ENCODE measurements at places on chromosomes 12 and 14. TPM values are rescaled to one million over a fixed set of nuclear protein-coding genes. Genes with fewer than 3 reads are reported as not detected.

GRCh38 chr14:63659726-63660125 is 18.1 kb upstream of the WDR89 start:
- H3K27me3 ChIP-seq, result no peaks in the 10 kb centered on the region
- H3K27ac ChIP-seq, result no peak overlapping the region
- H3K4me1 ChIP-seq, result peaks cover 5% of the 10 kb centered on the region
- DNase-seq, result no peak
- peaks cover 10% of the 10 kb centered on the region for H3K36me3 ChIP-seq
- no peak overlapping the region for H3K4me3 ChIP-seq

- no peaks in the 10 kb centered on the region for H3K27me3 ChIP-seq
- H3K36me3 ChIP-seq, result no peaks in the 10 kb centered on the region
- H3K4me1 ChIP-seq, result peaks cover 7% of the 10 kb centered on the region
- no peak overlapping the region for H3K4me3 ChIP-seq
- DNase-seq, result no peak
- no peak overlapping the region for H3K27ac ChIP-seq
These were observed 9.3 kb downstream of the ST8SIA1 start for GRCh38 chr12:22325218-22325617.

DNA sequence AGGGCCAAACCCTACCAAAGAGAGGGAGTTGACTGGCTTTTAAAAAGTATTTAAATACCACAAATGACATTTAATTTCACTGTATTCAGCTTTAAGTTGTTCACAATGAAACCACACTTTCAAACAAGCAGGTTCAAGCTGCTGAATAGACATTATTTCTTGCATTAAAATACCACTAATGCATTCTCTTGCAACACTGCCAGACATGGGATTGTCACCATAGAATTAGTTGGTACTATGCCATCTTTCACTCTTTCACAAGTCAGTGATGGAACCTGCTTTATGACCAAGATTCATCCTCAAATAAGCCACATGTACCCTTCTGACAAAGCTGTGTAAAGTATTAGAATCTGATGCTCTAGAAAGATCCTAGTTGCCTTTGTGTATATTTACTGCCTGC is 239.4 kb downstream of the PAWR start:
- H3K4me1 ChIP-seq, result peaks cover 38% of the 10 kb centered on the region
- H3K27me3 ChIP-seq, result no peaks in the 10 kb centered on the region
- H3K27ac ChIP-seq, result peak overlapping the region; percentile 94
- no peaks in the 10 kb centered on the region for H3K36me3 ChIP-seq
- H3K4me3 ChIP-seq, result no peak overlapping the region
- DNase-seq, result peak; percentile 21

The PSMD9 gene
- total RNA-seq, result 105 TPM

DNA sequence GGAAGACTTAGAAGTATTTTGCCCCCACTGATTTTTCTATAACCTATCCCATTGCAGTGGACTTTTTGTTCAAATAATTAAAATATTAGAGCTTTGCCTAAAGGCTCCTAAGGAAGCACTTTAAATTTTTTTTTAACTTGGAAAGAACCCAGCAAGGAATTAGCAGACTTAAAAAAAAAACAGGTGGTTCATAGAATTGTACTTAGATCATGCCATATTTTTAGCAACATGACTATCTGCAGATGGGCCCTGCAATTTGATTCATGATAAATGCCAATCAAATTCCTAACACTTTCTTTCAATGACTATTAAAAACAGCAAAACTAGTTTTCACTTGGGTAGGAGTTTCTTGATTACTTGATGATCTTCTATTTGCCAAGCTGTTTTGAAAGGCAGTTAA is 11.5 kb downstream of the ADAMTS20 start:
- H3K36me3 ChIP-seq, result no peaks in the 10 kb centered on the region
- H3K27ac ChIP-seq, result no peak overlapping the region
- no peaks in the 10 kb centered on the region for H3K4me1 ChIP-seq
- peaks cover 44% of the 10 kb centered on the region for H3K27me3 ChIP-seq

GRCh38 chr12:124679533-124680371 is 112.3 kb upstream of the NCOR2 start:
- no peaks in the 10 kb centered on the region for H3K36me3 ChIP-seq
- H3K4me3 ChIP-seq, result no peak overlapping the region
- no peak for DNase-seq
- H3K4me1 ChIP-seq, result peaks cover 32% of the 10 kb centered on the region
- no peak overlapping the region for H3K27ac ChIP-seq

DNA sequence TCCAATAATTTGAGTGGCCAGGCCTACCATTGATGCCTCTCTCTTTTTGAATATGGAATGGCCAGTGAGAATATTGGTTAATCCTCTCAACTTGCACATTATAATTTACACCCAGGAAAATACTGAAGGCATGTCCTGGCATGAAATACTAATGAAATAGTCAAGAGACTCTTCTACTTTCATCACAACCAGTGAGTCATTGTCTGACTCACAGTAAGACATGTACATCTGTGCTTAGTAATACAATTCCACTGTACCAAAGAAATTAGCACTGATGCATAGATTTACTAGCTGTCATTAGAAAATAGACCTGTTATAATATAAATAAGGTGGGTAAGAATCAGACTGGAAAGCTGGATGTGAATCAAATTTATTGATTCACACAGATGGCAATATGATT is 31.6 kb downstream of the KCNC2 start:
- peak overlapping the region; percentile 87 for H3K27ac ChIP-seq
- H3K4me1 ChIP-seq, result peaks cover 18% of the 10 kb centered on the region
- H3K36me3 ChIP-seq, result no peaks in the 10 kb centered on the region
- H3K27me3 ChIP-seq, result no peaks in the 10 kb centered on the region
- peak; percentile 97 for DNase-seq

The ESPL1 gene
- 12.1 TPM for total RNA-seq

DNA sequence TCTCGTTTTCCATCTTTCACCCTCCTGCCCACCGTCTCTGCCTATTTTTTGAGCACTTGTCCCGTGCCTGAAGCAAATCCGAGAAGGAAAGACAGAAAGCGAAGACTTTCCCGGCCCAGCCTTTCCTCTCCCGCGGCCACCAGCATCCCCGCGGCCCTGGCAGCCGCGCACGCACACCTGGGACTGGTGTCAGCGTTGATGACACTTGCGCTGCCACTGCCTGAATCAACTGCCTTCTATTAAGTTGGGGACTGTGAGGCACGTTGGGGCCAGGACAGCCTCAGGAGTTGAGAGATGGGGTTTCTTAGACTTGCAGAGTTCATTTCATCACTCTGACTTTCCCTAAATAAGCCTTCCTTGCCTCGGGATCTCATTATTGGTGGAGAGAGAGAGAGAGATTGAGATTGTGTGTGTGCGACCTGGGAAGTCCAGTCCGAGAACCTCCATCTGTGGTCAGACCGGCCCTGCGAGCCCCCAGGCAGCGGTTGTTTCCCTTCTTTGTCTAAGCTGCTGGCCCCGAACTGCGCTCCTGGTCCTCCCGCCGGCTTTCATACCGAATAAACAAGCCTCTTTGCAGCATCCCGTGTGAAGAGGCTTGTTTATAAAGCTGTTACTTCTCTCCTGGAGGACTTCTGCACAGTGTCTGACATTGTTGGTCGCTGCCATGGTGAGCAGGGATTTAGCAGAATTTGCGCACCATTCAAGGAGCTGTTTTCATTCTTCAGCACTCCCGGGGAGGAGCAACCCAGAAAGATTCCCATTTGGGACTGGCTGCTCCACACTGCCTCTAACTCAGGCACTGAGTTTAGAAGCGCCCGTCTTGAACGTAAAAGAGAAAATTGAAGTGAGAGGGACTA is 1.5 kb downstream of the PDZRN4 start:
- DNase-seq, result no peak
- H3K27me3 ChIP-seq, result peaks cover 39% of the 10 kb centered on the region
- no peaks in the 10 kb centered on the region for H3K4me1 ChIP-seq
- H3K36me3 ChIP-seq, result no peaks in the 10 kb centered on the region

- H3K4me1 ChIP-seq, result peaks cover 5% of the 10 kb centered on the region
- peak; percentile 73 for DNase-seq
These were observed 53.7 kb downstream of the APAF1 start for GRCh38 chr12:98698603-98699463.

The NFATC4 gene
- total RNA-seq, result 0.23 TPM

The CARMIL3 gene
- total RNA-seq, result 0.20 TPM

DNA sequence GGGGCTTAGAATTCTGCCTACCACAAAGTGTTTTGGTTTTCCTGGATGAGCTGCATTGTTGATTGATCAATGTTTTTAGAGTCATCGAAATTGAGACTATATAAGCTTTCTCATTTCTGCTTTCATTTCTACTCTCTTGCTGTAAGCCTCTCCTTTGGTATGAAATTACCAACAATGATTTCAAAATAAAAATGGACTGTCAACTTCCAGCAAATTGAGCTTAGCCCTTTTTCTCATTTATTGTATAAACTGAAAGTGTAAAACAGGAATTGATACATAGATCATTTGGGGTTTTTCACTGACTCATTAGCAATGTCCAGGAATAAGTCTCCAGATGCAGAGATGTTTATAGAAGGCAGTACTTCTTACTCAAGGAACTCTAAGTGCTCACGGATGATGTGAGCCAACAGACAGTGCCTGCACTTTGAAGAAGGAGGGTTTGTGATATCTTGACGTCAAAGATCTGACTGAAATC is 20.0 kb upstream of the PCNX1 start:
- peak overlapping the region; percentile 0 for H3K27ac ChIP-seq
- DNase-seq, result peak; percentile 31
- H3K4me3 ChIP-seq, result no peak overlapping the region

DNA sequence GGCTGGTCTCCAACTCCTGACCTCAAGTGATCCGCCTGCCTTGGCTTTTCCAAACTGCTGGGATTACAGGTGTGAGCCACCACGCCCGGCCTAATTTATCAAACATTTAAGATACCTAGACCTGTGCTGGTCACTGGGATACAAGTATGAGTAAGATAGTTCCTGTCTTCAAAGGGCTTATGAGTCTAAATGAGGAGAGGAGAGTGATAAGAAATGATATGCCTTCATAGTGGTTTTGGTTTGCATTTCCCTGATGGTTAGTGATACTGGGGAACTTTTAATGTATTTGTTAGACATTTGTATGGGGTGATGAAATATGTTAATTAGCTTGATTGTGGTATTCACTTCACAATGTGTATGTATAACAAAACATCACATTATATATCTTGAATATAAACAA is 21.2 kb downstream of the TMED10 start:
- no peak overlapping the region for H3K4me3 ChIP-seq
- peaks cover 40% of the 10 kb centered on the region for H3K4me1 ChIP-seq
- H3K27ac ChIP-seq, result peak overlapping the region; percentile 83
- no peak for DNase-seq
- H3K36me3 ChIP-seq, result peaks cover 34% of the 10 kb centered on the region

The BDKRB2 gene
- total RNA-seq, result 1.4 TPM

The ADAMTS20 gene
- total RNA-seq, result not detected

The RDH5 gene
- total RNA-seq, result 3.9 TPM

GRCh38 chr12:51548241-51548640 is 42.8 kb upstream of the SCN8A start:
- no peaks in the 10 kb centered on the region for H3K36me3 ChIP-seq
- H3K27me3 ChIP-seq, result peaks cover 77% of the 10 kb centered on the region
- no peak overlapping the region for H3K27ac ChIP-seq
- no peak for DNase-seq
- H3K4me1 ChIP-seq, result no peaks in the 10 kb centered on the region

- peaks cover 65% of the 10 kb centered on the region for H3K36me3 ChIP-seq
- no peaks in the 10 kb centered on the region for H3K4me1 ChIP-seq
- H3K27me3 ChIP-seq, result no peaks in the 10 kb centered on the region
- no peak overlapping the region for H3K27ac ChIP-seq
These were observed 26.2 kb upstream of the PLEKHD1 start for GRCh38 chr14:69458350-69458749.

DNA sequence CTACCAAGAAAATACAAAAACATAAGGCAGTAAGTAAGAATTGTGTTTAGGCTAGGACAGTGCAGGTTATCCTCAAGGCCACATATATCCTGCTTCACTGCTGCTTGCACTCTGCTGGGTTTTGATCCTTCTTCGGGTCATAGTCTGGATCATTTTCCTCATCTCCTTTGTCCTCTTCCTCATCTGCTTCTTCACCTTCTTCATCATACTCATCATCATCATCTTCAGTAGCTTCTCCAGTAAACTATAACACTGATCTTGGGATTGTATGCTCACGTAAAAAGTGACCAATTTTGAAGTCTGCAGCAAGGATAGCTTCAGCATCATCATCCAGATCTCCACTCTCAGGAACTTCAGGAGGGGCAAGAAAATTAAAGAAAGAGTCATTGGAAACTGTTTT is 29.4 kb downstream of the YARS2 start:
- no peak overlapping the region for H3K4me3 ChIP-seq
- DNase-seq, result no peak
- H3K27ac ChIP-seq, result no peak overlapping the region
- H3K36me3 ChIP-seq, result peaks cover 78% of the 10 kb centered on the region
- no peaks in the 10 kb centered on the region for H3K4me1 ChIP-seq

- H3K4me3 ChIP-seq, result no peak overlapping the region
- H3K36me3 ChIP-seq, result peaks cover 6% of the 10 kb centered on the region
- no peaks in the 10 kb centered on the region for H3K27me3 ChIP-seq
- DNase-seq, result no peak
These were observed 21.7 kb downstream of the BICDL1 start for GRCh38 chr12:120010661-120011230.

DNA sequence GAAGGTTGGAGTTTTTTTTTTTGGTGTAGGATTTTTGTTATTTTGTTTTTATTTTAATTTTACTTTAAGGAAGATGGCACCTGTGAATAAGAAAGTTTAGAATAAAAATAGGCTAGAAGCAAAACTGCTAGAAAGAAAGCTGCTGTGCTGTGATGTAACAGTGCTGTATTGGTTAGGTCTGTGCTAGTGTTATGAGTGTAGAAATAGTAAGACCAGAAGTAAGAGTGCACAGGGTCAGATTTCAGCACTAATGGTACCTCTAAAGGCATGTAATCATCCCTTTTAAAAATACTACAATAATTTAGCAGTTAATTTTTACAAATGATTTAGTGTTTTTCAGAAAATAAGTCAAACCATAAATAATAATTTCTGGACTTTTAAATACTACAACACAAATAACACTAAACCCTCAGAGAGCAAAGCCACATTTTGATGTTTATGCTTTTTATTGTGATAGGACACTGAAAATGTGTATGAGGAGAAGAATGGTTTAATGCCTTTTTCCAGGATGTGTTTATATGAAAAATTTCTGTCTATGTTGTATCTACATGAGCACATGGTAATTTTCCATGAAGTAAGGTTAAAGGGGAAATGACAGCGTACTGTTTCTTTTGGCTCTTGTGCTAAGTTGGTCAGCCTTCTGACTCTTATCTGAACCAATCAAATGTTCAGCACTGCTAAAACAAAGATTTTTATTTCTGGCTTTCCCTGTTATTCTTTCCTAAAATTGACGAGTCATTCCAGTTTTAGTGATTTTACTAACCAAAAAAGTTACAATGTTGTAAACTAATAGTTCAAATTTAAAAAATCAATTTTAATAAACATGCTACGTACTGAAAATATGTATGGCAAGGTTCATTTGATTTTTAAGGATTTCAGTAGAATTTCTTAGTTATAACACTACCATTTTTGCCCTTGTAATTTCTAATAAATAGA is 96.1 kb downstream of the PPHLN1 start:
- H3K27ac ChIP-seq, result no peak overlapping the region
- DNase-seq, result peak; percentile 49
- peaks cover 17% of the 10 kb centered on the region for H3K4me1 ChIP-seq
- no peaks in the 10 kb centered on the region for H3K27me3 ChIP-seq

The ENDOU gene
- not detected for total RNA-seq
